ENCODE measurements at places on chromosomes 12 and 14.
A peak's percentile ranks its signal among the peaks of the same experiment; 100 is the strongest.

- peak; percentile 65 for DNase-seq
Measured at GRCh38 chr12:64010069-64010686, 165.7 kb downstream of the SRGAP1 start.

GRCh38 chr12:23895792-23896218, 53.7 kb downstream of the SOX5 start:
- no peak for DNase-seq

DNA sequence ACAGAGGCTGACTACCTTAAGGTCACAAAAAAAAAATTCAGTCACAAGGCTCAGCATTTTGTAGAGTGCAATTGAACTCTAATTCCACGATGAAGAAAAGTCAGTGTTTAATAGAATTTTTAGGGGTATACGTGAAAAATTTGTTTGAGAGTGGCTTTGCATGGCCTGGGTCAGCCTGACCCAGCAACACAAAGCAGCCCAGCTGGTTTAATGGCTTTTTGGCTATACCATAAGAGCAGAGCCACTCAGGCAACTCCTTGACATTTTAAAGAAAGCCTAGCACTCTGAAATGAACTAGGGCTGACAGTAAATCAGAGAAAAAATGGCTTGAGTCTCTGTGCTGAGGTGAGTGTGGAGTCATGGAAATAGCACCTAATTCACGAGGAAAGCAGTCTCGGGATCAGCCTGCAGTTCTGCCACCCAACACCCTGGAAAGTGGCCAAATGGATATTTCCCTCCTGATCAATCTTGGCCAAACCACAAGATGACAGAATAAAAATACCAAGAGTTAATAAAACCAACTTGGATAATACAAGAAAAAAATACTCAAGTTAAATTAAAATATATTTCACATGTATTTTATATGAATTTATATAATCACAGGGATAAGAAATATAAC, 59.5 kb downstream of the GALNT4 start:
- peak; percentile 49 for DNase-seq

DNA sequence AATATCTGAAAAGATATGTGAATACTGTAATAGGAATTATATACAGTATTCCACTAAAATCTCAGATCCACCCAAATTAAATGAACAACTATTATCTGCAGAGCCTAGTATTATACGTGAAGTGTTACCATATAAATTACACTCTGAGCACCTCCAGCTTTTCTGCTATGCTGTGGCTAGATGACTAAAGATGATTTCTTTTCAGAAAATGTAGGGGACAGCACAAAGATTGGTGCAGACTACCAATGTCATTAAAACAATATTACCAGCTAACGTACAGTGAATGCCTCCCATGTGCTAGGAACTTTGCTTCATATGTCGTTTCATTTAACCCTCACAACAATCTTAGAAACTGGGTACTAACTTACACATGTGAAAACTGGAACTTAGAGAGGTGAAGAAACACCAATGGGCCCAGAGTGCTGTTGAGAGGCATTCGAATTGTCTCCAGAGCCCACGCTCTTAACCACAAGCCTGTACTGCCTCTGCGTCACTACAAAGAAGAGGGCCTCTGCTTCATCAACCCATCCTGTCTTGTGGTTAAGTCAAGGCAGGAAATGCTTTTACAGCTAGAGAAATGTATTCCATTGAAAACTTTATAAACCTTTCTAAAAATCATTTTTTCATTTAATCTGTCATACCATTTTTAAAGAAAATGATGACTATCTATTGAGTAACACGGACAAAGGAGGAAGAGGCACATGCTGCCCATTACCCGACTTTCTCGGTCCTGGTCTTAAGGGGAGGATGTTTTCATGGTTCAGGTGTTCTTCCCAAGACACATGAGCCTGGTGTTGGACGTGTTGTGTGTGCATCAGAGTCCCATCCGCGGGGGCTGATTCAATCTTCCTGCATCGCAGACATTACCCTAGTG, 1.3 kb downstream of the GPR65 start:
- peak; percentile 33 for DNase-seq

- no peak for DNase-seq
Measured at GRCh38 chr12:2410496-2410895, 357.7 kb downstream of the CACNA1C start.

DNA sequence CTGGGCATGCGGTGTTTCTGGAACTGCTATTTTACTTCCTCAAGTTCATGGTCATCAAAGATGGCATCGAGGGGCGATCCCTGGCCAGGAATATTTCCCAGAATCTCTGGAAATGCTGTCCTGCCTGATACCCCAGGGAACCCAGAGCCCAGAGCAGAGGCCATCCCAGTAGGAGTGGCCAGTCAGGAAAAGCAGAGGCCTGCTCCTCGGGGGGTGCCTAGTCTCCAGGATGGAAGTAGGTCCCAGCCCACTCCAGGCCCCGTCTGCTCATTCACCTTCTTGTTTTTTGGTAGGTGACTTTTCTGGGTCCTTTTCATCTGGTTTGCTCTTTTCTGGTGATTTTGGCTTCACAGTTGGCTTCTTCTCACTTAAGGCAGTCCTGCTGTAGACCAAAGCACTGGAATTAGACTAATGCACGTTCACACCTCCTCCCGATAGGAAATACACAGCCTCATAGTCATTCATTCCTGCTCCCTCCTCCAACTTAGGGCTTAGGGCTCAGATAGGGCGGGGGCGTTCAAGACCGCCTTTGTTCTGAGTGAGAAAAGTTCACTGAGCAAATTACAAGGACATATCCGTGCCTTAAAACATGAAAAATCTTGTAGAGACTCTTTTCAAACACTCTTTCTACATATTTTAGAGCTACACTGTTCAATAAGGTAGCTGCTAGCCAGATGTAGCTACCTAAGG, 51.1 kb downstream of the TRAFD1 start:
- DNase-seq, result no peak

- no peak for DNase-seq
Measured at GRCh38 chr14:95666450-95666849, 19.8 kb upstream of the TCL1B start.

DNA sequence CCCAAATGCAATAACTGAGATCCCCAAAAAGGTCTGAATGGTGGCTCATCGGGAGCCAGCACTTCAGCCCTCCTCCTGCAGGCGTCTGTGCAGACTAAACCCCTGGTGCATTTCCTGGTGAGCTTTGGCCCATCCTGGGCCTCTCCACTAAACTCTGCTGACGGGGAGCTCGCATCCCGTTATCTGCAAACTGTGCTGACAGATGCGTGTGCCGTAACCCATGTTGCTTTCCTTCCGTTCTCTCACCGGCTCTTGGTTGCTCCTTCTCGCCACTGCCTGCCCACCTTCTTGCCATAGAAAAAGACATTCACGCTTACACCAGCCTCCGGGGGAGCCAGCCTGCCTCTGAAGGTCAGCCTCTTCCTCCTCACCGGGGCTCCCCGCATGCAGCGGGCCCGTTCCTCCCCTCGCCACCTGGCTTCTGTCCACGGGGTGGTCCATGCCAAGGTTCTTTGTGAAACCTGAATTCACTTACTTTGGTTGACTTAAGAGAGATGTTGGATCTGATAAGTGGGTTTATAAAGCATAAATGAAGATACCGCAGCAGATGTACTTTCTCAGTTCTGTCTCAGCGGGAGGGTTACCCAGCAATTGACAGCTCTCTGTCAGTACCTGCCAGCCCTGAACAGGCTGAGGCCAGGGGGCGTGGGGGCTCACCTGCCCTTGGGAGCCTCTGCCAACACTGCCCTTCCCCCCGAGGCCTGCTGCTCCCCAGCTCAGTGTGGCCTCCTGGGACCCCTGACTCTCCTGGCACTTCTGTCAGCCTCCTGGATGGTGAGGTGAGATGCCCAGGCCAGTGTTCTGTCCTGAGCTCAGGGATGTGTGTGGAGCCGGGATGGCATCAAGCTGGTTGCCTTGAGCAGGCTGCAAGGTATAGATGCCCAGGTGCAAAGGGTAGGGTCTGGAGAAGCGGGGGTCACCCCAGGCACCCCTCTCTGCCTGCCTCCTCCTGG, 14.2 kb downstream of the ZFYVE21 start:
- no peak for DNase-seq

DNA sequence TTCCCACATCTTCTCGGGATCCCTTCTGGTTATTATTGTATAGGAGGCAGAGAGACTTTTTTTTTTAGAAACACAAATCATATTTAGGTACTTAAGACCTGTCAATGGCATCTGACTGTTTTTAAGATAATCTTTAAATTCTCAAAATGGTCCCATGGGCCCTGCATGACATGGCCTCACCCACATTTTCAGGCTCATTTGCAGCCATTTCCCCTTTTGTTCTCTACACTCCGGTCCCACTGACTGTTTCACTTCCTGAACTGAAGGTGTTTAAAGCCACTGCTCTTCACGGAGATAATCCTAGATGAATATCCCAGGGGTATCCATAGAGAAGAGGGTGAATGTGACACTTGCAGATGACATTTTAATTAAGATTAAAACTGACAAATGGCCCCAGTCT, 12.3 kb upstream of the C12orf71 start:
- DNase-seq, result no peak

DNA sequence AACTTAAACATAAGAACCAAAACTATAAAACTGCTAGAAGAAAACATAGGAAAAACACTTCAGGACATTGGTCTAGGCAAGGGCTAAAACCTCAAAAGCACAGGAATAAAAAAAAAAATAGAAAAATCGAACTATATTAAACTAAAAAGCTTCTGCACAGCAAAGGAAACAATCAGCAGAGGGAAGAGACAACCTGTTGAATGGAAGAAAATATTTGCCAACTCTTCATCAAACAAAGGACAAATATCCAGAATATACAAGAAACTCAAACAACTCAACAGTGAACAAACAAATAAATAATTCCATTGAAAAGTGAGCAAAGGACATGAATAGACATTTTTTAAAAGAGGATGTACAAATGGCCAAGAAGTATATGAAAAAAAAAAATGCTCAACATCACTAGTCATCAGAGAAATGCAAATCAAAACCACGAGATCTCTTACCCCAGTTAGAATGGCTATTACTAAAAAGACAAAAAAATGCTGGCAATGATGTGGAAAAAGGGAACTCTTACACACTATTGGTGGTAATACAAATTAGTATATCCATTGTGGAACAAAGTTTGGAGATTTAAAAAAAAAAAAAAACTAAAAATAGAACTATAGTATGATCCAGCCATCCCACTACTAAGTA, 152.0 kb downstream of the NDUFA12 start:
- DNase-seq, result peak; percentile 39

DNA sequence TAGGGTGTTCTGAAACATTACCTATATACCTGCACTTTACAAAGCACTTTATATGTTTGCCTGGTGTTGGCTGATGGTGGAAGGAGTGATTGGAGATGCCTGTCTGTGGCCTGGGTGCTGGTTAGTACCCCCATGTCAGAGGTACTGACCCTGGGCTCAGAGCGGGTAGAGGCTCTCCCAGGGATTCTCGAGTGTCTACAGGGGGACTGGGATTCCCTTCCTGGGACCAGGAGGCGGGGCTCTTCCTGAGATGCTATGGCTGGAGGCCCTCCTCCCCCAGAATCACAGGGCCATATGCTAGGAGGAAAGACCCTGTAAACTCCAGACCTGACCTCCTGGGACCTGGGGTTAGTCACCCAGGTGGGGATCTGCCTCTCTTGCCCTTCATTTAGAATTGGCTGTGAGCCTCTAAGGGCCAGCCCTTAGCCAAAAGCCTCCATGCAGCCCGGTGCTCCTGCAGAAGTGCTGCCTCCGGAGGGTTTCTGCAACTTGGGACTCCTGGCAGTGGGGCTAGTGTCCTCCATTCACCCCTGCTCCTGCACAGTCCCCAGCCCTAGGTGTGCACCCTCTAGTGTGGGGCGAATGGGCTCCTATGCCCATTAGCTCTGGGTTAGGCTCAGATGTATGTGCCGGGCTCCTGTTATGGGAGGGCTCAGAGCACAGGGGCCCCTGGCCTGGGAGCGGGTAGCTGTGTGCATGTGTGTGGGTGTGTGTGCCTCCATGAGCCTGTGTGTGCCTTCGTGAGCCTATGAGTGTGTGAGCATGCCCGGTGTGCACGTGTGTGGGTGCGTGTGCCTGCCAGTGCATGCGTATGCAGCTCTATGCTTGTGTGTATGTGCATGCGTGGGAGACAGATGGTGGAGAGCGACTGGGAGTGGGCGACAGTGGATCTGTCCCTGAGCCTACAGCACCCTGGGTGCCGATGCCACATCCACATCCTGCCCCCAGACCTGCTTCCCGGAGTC, 36.6 kb downstream of the RTL1 start:
- DNase-seq, result no peak

Measured in fibroblast of skin of scalp (primary cell).